Stimulated activated CD4-positive, alpha-beta T cell treated with anti-CD3 and anti-CD28 coated beads, TNF-alpha, amount 100 ng/mL, for 4 hours (primary cell): ENCODE measurements at places on chromosomes 6 and 20.

GRCh38 chr6:110626442-110626841 lies 150.0 kb upstream of the SLC22A16 start:
- DNase-seq, result no peak

DNA sequence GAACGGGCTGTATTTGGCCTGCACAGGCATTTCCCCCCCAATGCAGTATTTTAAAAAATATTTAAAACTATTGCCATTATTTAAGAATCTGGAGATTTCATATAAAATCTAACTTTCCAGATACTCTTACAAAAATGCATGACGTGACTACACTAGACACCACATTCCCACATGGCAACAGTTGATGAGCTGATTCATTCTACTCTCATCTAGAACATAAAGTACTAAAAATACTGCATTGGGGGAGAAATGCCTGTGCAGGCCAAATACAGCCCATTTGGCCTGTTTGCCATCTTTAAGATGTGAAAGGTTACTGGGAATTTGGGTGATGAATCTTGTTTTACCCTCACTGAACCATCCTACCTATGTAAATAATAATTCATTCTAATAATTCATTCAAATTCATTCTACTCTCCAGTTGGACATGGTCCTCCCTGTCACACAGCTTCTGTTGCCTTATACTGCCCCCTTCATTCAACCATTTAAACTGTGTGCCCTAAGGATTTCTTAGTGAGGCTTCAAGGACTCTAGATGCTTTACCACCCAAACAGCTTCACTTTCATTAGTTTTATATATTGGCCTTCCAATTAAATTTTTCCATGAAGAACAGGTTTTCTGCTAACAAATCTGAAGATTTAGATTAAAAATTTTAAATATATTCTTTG lies 6.9 kb upstream of the ZSCAN16 start:
- DNase-seq, result no peak

- DNase-seq, result no peak
Measured at GRCh38 chr20:2617099-2617714, 35.2 kb upstream of the NOP56 start.

DNA sequence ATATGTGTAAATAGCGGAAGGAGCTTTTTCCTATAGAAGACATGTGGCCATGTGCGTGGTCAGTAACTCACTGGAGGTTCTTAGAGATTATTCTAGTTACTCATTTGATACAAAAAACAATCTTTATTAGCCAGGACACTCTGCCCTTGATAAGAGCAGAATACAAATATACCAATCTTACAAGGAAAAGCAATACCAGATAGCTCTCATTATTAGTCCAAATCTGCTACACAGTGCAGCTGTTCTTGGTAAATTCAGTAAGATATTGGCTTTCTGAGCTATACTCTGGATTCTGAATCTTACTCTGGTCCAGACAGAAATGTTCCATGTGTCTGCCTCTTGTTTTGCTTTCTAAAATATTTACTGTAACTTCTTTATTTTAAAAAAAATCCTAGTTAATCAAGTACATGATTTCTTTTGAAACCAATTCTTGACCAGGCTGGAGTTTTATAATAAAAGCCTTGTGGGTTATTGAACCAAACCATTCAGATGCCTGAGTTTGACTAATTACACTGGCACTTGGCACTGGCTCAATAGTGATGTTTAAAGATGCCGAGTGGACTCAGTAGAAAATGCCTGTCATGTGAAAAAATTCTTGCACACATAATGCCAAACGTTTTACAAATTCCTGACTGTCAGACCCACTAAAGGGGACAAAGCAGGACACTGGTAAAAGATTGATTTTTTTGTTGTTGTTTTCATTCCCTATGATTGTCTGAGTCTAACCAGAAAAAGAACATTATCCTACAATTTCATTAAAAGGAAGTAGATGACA lies 242.8 kb upstream of the TCF21 start:
- no peak for DNase-seq

DNA sequence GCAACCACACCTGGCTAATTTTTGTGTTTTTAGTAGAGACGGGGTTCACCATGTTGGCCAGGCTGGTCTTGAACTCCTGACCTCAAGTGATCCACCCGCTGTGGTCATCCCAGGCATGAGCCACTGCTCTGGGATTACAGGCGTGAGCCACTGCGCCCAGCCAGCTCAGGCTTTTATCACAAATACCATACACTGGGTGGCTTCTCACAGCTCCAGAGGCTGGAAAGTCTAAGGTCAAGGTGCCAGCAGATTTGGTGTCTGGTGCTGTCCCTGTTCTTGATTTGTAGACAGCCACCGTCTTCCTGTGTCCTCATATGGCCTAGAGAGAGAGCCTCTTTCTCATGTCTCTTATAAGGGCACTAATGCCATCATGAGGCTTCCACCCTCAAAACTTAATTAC lies 25.9 kb downstream of the SHLD1 start:
- no peak for DNase-seq

DNA sequence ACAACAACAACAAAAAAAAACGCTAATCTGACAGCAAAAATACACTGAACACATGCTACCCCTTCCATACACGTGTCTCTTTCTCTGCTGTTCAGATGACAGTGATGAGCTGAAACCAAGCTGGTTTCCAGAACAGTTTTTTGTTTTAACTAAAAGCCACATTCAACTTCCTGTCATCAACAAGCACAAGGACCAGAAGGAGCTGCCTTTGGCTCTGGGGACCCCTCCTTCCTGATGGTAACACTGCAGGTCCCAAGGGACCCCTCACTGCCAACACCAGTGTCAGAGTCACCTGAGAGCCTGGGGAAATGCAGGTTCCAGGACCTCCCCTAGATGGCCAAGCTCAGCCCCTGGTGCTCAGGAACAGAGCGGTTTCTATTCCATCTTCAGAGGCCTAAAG lies 6.0 kb downstream of the CST7 start:
- DNase-seq, result no peak

GRCh38 chr20:59462249-59462648 lies 142.1 kb upstream of the PHACTR3 start:
- DNase-seq, result no peak

DNA sequence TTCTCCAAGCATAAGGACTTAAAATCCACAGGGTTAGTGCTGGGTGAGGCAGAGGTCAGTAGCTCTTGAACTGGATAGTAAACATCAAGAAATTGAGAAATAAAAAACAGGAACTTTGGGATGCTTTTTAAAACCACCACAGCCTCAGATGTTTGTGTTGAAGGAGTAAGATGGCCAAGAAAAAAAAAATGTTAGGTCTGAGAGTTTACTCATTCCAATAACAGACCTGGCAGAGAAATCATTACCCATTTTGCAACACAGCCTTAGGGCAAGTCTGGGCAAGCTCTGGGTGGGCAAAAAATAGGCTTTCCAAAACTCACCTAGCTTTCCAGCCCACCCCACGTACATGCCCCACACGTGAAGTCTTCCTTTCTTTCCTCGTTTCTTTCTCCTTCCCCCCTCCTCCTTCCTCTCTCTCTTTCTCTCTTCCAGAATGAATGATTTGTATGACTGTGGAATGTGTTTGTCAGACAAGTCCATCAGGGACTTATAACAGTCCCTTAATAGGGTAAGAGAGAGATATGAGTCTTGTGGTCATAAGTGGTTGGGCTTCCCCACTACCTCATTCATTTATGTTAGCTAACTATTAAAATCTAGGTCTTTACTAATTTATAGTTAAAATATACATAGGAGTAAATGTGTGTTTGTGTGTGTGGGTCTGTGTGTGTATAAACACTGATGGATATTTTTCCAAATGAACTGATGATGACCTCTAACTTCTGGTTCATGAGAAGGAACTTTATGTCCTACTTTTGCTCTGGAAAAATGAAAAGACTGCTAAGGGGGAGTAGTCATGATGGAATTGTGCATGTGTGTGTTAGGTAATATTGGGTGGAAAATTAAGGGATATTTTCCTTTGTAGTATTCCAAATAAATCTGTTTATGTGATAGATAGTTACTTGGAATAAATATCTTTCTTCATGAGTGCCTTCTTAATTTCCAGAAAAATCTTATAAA lies 18.0 kb upstream of the DSE start:
- no peak for DNase-seq

- no peak for DNase-seq
Measured at GRCh38 chr6:100175814-100176310, 181.8 kb upstream of the MCHR2 start.

DNA sequence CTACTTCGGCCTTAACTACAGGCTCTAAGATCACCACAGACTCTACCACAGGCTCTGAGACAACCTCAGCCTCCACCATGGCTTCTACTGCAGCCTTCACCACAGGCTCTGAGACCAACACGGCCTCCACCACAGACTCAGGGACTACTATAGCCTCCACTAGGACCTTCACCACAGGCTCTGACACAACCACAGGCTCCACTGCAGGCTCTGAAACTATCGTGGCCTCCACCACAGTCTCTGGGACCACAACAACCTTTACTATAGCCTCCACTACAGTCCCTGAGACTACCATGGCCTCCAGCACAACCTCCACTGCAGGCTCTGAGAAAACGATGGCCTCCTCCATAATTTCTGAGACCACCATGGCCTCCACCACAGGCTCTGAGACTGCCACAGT lies 15.3 kb downstream of the MUC22 start:
- no peak for DNase-seq
